LHCN-M2 (cell line): ENCODE measurements at places on chromosomes 1 and 21. TPM values are rescaled to one million over a fixed set of nuclear protein-coding genes. Genes with fewer than 3 reads are reported as not detected.

Gene TSACC
- not detected in 2 replicates for total RNA-seq

Gene PFKFB2
- total RNA-seq = 1.6 and 3.0 TPM in 2 replicates

Gene LCE3D
- total RNA-seq = 0.32 and 0.69 TPM in 2 replicates

Gene HMCN1
- under 0.01 and 0.06 TPM in 2 replicates for total RNA-seq

Gene GBP1
- total RNA-seq = 34.9 and 37.7 TPM in 2 replicates

DNA sequence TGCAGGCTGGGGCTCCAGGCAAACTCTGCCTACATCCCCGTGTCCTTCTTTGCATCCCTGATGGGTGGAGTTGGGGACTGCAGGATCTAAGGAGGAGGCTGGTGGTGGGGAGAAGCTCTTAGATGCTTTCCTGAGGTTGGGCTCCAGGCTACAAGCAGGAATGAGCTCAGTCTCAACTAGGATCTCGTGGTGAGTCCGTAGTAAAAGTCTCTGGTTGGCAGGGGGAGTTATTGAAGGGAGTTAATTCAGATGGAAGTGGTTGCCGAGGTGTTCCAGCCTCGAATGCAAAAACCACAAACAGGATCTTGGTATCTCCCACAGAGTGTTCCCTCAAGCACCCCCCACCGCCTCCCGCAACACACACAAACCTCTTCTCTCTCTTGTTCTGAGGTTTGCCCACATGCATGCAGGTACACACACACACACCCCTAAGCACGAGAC lies 35.0 kb downstream of the TMCC2 start:
- no peak for DNase-seq

- DNase-seq = no peak
Measured at GRCh38 chr1:187641015-187641414, 812.3 kb downstream of the PLA2G4A start.

GRCh38 chr1:82139751-82140468 lies 339.2 kb downstream of the ADGRL2 start:
- DNase-seq = no peak

GRCh38 chr1:115531631-115532264 lies 110.0 kb upstream of the VANGL1 start:
- no peak for DNase-seq

DNA sequence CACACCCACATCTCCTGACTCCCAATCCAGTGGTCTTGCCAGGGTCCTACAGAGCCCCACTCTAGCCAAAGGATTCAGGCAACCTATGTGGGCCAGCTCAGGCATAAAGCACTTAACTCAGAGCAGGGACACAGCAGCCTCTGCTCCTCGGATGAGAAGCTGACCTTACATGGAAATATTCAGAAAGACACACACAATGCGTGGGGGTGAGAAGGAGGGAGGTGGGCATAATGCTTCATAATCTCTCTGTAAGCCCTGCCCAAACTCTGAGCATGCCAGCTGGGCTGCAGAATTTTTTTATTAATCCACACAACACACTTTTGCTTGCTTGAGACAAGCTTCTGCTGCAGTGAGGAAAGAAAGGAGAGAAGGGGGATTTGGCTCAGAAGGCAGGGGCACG lies 21.6 kb downstream of the KCND3 start:
- no peak for DNase-seq

GRCh38 chr1:154572468-154573167 lies 5.0 kb downstream of the CHRNB2 start:
- no peak for DNase-seq

DNA sequence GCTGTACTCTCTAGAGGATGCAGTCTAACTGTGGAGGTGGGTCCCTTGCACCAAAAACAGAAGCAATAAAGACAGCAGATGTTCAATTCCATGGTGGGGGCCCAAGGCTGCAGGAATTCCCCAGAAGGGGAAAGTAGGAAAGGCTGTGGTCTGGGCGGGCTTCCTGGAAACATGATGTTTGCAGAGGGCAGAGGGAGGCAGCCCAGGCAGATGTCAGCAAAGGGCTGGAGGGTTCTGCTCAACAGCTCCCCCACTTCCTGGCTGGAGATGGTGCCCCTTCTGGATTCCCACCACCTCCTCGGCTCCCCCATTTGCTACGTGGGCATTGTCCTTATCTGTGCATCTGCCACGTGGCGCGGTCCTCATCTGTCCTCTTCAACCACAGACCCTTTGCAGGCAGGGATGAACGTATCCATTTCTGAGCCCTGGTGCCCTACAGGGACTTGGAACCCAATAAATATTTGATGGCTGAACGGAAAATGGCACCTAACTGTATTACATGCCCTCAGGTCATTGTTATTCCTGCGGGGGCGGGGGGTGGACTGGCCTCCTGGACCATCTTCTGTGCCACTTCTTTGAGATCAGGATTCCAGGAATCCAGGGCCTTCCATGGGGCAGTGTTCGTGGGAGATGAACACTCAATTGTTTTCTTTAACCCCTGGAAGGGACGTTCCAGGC lies 8.4 kb upstream of the GUCA2B start:
- no peak for DNase-seq

DNA sequence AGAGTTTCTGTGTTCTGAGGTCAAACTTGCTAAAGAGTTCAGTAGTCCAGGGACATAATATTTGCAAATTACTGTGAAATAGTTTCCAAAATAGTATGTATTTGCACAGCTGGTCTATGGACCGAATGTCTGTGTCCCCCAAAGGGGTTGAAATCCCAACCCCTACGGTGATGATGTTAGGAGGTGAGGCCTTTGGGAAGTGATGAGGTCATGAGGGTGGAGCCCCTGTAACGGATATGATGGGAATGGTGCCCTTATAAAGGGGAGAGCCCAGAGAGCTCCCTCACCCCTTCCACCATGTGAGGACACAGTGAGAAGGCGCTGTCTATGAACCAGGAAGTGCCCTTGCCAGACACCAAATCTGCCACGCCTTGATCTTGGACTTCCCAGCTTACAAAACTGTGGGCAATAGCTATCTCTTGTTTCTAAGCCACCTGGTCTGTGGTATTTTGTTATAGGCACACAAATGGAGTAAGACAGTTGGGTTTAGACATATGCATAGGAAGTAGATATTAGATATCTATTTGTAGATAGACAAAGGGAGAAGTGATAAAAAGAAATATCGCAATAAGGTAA lies 21.7 kb downstream of the RNF187 start:
- DNase-seq = no peak

DNA sequence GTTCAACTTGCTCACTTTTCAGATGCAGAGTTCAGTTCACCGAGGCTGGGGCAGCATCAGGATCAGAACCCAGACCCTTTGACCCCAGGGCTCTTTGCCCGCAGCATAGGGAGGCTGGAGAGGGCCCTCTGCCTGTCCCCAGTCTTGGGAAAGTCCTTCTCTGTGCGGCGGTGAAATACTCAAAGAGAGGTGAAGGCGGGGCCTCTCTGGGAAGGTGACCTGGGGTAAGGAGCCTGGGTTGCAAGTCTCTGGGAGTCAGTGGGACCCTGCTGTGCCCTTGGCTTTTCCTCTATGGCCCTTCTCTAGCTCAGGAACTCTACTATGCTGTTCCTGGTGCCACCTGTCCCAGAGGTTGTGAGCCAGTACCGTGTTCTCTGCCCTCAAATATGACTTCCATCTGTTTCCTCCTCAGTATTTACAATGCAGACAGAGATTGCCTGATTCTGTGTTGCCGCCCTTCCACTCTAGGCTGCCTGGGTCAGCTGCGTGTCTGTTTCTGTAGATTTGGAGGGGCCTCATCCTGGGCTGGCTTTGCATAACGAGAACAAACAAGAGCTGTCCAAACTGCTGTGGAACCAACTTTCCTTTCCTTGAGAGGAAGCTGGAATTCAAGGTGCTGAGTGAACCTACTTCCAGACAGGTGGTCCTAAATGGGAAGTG lies 18.7 kb upstream of the ZBTB21 start:
- DNase-seq = no peak

DNA sequence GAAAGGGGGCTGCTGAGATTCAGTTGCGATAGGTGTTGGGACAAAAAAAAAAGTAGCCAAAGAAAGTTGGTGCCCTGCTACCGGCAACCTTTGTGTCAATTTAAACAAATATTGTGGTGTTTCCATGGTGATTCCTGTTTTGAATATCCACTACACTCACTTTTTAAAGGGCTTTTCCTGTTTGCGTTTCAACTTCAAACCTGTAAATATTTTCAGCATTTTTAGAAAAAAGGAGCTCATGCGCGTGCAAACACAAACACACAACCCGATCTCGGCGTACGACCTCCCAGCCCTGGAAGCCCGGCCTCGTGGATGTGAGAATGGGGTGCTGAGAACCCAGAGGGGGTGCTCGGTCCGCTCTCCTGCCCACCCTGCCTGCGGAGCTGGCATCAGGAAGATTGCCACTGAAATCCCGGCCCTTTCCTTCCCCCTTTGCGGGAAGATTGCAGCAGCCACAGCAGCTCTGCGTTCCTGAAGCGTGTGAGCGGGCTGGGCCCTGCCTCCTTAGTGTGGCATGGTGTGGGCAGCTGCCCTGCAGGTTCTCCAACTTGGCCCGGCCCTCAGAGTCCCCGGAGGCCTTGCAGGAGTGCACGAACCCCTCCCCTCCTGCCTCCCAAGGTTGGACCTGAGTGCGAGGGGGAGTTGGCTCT lies 34.8 kb downstream of the CASZ1 start:
- DNase-seq = no peak

GRCh38 chr21:41133874-41134522 lies 34.0 kb upstream of the BACE2 start:
- DNase-seq = peak; percentile 30

GRCh38 chr21:26587736-26588201 lies 14.7 kb upstream of the CYYR1 start:
- peak; percentile 81 for DNase-seq

GRCh38 chr1:15178571-15179484 lies 25.3 kb downstream of the TMEM51 start:
- DNase-seq = peak; percentile 98

- DNase-seq = no peak
Measured at GRCh38 chr1:38746402-38746935, 113.1 kb downstream of the RRAGC start.

DNA sequence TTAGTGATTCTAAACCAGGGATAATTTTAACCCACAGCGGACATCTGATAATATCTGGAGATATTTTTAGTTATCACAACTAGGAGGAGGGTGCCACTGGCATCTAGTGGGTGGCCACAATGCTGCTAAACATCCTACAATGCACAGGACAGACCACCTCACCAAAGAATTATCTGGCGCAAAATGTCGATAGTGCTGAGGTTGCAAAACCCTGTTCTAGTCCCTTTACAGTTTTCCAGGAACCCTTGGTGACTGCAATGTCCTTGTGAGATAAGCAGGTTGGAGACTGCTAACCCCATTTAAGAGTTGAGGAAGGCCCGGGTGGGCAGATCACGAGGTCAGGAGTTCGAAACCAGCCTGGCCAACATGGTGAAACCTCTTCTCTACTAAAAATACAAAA lies 163.1 kb upstream of the BEND5 start:
- DNase-seq = no peak

- DNase-seq = peak; percentile 99
Measured at GRCh38 chr1:151992303-151993083, 1.2 kb downstream of the S100A10 start.
